Activated T-cell treated with anti-CD3 and anti-CD28 coated beads, Interleukin-2, amount 50 U/mL, for 48 hours (primary cell): ENCODE measurements at places on chromosomes 1 and 21.

DNA sequence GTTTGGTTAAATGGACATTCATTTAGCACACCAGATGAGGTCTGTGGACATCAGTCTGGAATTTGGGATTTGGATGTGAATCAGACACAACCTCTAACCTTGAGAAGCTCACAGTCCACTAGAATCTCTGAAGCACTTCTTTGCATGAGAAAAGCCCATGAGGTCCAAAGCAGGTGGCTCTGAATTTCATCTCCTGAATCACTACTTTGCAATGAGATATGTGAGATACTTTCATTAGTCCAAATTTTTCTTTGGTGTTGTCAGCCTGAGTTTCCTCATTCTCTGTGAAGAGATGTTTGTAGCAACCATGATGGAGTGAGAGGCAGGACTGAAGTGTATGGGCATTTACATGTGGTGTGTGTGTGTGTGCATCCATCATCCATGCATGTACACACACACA lies 16.5 kb upstream of the LCE2D start:
- no peak for DNase-seq

- DNase-seq = no peak
Observed at GRCh38 chr1:68969441-68969840, 472.6 kb upstream of the DEPDC1 start.

DNA sequence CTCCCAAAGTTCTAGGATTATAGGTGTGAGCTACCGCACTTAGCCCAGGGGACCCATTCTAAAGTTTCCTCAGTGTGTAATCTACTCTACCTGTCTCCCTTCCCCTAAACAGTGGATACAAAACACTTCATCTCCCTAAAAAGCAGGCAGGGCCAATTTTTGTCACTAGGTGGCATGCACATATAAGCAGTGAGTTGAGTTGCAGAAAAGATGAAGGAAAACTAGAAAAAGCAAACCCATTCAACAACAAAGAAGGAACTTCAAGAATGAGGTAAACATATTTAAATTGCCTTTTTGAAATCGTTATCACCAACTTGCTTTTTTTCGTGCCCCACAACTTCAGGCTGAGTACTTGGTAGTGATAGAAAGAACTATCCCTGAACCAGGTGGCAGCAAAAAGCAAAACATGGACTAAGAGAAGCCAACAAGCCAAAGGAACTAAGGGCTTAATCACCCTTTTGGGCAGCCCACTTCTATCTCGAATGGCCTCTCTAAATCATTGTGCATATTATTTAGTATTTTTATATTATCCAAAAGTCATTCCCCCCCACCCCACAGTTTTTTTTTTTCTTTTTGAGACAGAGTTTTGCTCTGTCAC lies 19.7 kb upstream of the ALDH9A1 start:
- peak; percentile 28 for DNase-seq

- no peak for DNase-seq
Observed at GRCh38 chr1:108597041-108597440, 37.1 kb downstream of the EEIG2 start.

GRCh38 chr1:91201694-91202093 lies 179.9 kb upstream of the ZNF644 start:
- DNase-seq = no peak

GRCh38 chr1:178870944-178871343 lies at the start of gene ANGPTL1:
ANGPTL1 (minus strand) TSS chr1:178871077; CDS start chr1:178865776, 5,301 bp downstream.
- no peak for DNase-seq

DNA sequence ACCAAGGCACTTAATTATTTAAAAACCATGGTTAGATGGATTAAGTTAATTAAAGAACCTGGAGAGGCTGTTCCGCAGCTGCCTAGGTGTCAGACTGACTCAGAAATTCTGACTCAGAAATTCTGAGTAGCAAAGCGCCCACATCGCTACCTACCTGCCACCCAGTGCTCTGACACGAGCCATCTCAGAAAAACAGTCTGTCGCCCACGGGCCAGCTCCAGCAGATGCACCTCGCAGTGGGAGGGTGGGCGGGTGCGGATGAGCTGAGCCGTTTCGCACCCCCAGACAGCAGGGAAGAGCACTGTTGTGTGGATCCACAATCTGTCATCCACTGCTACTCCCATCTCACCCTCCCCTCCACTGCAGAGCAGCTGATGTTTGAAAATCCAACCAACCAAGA lies 13.5 kb downstream of the KCNK1 start:
- DNase-seq = no peak

DNA sequence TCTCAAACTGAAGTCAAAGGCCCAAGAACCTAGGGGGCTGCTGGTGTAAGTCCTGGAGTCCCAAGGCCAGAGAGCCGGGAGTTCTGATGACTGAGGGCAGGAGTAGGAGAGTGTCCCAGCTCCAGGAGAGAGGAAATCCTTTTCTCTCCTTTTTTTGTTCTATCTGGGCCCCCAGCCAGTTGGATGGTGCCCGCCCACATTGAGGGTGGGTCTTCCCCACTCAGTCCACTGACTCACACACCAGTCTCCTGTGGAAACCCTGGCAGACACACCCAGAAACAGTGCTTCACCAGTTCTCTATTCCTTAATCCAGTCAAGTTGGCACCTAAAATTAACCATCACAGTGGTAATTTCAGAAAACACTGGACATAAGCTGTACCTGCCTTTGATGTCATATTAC lies 12.7 kb upstream of the WDR26 start:
- DNase-seq = no peak

- no peak for DNase-seq
Observed at GRCh38 chr1:80987824-80988223, 812.9 kb upstream of the ADGRL2 start.
